ENCODE measurements at places on chromosomes 6 and 20.

DNA sequence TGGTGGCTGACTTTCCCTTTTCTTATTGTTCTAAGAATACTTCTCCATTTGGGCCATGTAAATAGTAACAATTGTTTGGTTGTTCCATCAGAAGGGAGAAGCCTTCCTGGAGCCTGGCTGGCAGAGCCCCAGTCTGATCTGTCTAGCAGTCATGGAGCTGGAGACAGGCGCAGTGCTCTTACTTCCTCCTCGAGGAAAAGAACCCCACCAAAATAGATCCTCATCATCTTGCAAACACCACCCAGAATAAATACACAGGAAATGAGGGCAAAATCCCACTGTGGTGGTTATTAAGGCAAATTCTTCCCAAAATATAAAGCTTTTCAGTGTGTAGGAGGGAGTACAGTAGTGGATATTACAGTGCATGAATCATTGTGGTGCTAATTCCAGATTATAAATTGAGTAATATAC, 195.1 kb upstream of the SGK1 start:
- DNase-seq: no peak

DNA sequence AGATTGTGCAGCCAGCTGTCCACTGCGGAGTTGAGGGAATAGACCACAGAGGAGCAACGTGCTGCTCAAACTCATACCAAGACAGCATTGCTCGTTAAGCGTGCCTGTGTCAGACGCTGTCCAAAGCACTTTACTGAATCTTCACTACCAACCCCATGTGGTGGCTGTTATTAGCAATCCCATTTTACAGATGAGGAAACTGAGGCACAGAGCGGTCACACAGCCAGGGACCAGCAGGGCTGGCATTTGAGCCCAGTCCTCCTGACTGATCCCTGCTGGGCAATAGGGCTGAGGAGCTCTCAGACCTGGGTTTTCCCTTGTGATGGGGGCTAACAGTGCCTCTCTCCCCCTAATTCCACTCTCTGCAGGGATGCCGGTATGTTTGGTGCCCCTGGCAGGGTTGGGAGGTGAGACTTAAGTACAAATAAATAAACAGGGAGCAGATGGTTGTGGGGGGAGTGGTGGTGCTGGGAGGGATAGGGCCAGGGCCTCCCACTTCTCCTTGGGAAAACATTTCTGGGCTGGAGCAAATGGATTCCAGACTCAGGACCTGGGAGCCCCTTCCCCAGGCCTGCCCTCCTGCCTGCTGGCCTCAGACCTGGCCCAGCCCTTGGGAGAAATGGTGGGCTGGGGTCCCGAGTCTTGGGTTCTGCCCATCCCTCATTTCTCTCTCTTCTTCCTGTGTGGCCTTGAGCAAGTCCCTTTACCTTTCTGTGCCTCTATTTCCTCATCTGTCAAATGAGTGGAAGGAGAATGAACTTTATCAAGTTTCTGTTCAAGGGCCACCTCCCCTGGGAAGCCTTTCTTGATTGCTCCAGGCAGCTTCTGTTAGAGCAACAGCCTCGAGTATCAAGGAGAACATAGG, 17.7 kb downstream of the SRXN1 start:
- DNase-seq: no peak

GRCh38 chr20:11387189-11387754, 530.4 kb upstream of the BTBD3 start:
- DNase-seq: no peak

DNA sequence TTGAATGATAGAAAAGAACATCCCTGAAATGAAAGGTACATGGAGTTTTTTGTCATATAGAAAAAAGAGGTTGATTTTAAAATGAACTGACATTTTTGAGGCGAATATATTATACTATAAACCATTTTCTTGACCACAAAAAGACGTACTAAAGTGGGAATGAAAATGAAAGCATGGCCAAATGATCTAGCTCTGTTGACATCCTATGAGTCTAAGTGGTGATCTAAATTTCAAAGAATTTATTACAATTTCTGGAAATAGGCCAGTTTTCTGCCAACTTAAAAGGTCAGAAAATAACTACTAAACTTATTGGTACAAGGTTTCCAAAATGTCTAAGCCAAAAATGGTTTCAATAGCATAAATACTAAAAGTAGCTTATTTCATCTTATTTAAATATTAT, 536.8 kb downstream of the EYS start:
- DNase-seq: no peak

DNA sequence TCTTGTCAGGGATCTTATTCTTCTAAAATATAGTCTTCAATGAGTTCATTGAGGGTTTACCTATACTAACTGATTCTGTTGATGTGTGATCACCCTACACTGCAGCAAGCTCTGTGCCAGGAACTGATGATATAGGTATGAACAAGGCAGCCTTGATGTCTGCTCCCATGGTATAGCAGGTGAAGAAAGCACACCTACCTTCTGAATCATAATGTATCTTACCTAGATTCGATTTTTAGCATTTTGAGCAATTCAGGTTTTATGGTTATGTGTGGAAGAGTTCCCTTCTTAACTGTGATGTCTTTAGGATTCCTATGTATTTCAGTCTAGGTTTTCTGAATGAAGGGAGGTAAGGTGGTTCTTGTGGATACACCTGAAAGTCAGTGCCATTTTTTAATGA, 223.0 kb downstream of the DOK5 start:
- no peak for DNase-seq

DNA sequence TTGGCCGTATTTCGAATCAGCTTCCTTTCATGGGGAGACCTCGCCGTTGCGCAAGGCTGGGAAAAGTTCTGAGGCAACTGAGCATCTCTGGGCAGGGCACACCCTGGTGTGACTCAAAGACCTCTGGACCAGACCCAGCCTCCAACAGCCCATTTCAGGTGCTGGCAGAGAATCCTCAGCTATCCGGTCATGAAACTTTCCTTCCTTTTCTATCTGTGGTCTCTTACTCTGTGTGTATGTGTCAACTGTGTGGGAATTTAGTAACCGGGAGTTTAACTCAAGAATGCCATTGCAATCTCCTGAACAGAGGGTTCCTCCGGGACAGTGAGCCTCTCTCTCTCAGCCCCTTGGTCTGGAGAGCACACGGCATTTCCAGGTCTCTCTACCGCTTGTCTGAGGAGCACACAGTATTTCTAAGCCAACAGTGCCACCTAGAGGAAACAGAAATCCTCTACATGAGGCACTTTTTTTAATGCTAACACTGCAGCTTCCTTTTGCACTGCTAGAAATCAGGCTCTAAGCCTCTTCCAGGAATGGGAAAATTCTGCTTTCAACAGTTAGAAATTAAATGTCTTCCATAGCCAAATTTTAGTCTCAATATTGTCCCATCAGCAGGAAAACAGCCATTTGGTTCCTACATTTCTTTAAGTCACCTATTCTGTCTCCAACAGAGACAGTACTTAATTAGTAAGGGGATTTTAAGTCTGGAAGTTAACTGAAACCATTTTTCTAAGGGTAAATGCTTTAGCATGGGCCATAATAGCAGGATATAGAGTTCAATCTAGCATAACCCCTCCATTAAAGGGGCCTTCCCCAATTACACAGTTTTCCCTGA, 32.7 kb downstream of the PLN start:
- DNase-seq: no peak

DNA sequence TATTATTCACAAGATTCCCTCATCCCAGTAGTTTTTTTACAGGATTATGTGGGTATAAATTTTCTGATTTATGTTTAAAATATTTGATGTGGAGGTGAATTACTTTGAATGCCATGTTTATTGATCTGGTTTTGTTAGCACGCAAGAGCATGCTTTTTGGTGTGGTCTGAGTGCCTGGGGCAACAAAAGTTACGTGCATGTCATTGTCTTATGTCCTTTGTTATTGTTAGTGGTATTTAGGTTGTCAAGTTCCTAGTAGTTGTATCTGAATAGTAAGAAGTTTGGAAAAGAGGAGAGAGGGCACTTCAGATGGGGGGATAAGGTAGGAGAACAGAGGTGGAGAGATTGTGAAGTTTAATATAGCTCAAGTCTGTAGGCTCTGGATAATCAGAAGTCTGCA, 95.0 kb downstream of the ATRN start:
- no peak for DNase-seq

DNA sequence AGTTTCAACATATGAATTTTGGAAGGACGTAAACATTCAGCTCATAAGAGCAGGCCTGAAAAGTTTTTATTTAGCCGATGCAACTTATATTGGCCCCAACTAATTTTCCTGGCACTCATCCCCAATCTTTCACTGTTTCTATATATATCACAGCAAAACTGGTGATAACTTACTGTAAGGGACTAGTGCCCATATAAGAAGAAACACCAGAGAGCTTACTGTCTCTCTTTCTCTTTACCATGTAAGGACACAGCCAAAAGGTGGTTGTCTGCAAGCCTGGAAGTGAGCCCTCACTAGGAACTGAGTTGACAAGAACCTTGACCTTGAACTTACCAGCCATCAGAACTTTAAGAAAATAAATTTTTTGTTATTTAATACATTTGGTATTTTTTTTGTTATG, 807.4 kb upstream of the CITED2 start:
- no peak for DNase-seq

DNA sequence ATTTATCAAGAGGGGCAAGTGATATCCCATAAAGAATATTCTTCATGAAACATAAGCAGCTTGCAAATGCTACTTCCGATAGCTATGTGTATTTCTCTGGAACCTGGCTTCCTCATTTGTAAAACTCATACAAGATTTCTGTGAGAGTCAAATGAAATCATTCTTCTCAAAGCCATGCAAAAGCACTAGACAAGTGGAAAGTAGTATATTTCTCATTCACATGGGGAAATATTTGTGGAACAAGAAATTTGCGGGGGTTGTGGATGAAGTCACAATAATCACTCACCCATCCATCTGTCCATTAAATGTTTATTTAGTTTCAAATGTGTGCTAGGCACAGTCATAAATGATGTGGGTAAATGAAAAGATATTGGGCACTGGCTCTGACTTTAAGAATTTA, 150.5 kb downstream of the IPCEF1 start:
- DNase-seq: no peak

DNA sequence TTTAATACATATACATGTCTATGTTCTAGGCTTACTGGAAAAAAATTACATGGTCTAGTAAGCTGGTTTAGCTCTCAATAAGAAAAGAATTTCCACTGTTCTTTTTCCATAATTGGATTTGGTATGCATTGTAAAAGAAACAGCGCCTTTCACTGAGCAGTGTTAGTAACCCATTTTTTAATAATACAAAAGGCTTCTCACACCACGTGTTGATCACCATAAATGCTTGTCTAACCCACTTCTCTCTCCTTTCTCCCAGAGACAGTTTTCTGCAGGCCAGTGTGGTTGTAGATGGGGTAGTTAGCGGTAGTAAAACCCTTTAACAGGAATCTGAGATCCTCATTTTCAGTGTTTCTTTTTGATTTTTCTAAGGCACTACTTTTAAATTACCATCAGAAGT, 348.7 kb upstream of the MANEA start:
- DNase-seq: peak; percentile 42

- no peak for DNase-seq
Measured at GRCh38 chr6:63553900-63554299, 18.4 kb upstream of the LOC128125822 start.

DNA sequence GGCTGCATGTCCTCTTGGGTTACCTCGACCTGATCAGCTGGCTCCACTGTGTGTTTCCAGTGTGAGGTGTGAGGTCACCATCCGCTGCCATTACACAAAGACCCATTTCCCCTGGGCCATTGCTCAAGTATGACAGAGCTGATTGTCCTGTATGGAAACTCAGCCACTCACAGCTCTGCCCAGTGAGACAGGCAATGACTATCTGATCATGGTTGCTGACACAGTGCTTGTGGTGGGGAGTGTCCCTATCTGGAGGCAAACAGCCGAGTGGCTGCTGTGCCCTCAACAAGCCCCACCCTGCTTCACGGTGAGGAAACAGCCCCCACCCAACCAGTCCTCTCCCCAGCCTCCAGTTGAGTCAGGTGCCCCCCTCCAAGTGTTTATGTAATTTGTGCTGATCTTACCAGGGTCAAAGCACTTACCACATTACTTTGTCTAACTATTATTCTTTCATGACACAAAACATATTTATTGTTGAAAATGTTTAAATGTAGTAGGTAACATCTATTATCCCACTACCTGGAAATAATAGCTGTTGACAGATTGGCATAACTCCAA, 11.7 kb upstream of the MAPK13 start:
- DNase-seq: no peak

DNA sequence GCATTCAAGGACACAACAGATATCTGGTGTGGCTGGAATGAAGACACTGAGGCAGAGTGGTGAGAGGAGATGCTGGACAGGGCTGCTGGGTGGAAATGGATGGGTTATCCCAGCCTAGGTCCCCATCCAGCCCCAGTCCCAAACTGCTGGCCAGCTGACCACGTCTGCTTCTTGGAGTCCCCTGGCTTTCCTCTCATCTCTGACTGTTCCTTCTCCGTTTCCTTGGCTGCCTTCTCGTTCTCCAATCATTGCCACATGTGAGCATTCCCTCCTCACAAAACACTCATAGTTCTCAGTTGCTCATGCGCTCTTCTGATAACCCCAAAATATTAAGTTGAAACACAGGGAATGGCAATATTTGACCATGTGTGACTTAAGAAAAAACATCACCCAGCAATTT, 31.5 kb downstream of the MAFB start:
- no peak for DNase-seq

DNA sequence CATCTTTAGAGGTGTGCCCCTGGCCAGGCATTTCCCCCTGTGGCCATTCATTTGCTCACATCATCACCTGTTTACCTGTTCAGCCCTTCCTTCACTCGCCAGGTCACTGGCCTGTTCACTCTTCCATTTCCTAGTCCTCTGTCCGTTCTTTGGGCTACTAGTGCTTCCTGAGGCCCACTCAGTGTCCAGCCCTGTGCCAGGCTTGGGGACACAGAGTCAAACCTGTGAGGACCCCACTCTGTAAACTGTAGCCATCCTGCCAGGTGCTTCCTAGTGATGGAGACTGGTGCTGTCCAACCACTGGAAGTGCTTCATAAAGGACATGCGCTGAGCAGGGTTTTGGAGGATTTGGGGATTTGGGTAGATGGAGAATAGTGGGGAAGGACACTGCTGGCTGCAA, 3.5 kb downstream of the DLGAP4 start:
- DNase-seq: no peak

- no peak for DNase-seq
Measured at GRCh38 chr6:30691208-30691847, 544 bp upstream of the NRM start.

GRCh38 chr20:19749618-19750071, 8.4 kb upstream of the RIN2 start:
- no peak for DNase-seq

- no peak for DNase-seq
Measured at GRCh38 chr20:22878166-22878565, 156.9 kb upstream of the SSTR4 start.

GRCh38 chr20:63693733-63694583, 2.5 kb upstream of the TNFRSF6B start:
- DNase-seq: no peak
